ENCODE measurements at places on chromosomes 11 and 22.

DNA sequence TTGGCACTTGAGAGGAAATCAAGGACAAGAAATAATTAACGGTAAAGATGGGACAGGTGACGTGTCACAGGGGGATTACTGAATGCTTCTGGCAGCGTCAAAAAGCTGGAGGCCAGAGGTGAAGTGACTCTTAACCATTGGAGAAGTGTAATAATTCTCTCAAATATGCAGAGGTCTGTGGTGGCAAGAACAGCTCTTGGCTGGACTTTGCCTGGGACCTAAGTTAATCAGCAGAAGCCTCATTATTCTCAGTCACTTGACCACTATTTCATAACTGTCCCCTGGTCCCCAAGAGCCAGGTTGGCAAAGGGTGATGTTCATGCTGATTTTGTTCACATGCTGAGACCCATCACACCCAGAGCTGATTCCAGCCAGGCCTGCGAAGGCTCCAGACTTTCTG, 72.9 kb downstream of the TIMP3 start:
- no peak for DNase-seq

GRCh38 chr22:40645579-40646197, 9.2 kb upstream of the MRTFA start:
- DNase-seq, result no peak

DNA sequence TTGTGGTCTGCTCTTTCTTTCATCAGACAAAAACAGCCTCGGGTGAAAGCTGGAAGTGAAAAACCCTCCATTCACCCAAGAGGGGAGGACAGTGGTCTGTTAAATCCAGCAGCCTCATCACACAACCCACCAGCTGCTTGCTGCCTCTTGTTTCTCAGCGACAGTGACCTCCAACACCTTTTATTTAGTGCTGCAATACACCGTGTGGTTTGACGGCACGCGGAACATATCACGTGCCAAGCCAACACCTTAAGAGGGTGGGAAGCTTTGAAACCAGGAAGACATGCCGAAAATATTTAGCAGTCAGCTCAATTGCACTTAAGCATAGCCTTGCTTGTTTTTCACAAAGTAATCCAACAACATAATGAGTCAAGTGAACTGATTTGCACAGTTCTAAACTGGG, 39.8 kb upstream of the POGLUT3 start:
- DNase-seq, result no peak

DNA sequence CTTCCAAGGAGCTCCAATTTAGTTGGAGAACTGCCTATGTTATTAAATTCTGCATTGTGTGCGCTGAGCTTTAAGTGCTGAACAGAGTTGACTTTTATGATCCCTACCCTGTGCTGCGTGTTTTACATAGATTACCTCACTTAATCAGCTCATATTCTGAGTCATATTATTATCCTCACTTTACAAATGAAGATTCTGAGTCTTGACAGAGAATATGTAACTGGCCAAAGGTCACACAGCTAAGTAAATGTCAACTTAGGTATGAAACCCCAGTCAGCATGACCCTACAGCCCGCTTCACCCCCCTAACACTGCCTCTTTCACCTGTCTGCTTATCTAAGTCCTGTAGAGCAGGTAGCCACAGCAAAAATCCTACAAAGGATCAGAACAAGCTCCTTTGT, 19.8 kb upstream of the TMPRSS5 start:
- no peak for DNase-seq

- DNase-seq, result no peak
Measured at GRCh38 chr11:74532501-74533246, 39.1 kb upstream of the LIPT2 start.

GRCh38 chr11:65552388-65552951, 5.7 kb downstream of the LTBP3 start:
- DNase-seq, result no peak

GRCh38 chr11:47641600-47642098, 710 bp downstream of the MTCH2 start:
- no peak for DNase-seq

GRCh38 chr22:26525946-26526564, 13.8 kb upstream of the TFIP11 start:
- no peak for DNase-seq

DNA sequence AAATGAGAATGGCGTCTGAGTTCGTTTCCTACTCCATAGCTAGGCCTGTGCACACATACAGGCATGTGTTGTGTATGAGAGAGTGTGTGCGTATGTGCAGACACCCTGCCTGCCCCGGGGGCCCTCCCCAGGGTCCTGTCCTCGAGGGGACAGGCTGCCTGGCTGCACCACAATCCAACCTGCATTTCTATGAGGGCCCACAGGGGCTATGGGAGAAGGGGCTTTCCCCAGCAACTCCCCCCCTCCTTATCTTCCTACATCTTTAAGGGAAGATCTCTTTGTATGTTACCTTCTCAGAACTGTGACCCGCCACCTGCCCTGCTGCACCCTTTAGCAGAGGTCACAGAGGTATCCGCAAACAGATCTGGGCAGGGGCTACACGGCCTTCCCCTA, 14.9 kb downstream of the ADORA2A start:
- no peak for DNase-seq

DNA sequence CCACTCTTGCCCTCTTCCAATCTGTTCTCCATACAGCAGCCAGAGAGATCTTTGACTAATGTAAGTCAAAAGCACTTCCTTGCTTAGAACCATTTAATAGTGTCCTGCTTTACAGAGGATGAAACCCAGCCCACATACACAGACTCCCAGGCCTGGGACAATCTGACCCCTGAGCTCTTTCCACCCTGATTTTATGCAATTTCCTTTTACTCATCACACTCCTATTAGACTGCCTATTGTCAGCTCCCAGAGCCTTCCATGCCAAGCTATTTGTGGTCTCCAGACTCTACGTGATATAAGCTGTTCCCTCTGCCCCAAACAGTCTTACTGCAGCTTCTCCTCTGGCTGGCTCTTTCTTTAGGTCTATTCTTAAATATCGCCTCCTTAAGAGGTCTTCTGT, 28.1 kb downstream of the ME3 start:
- DNase-seq, result no peak
